ENCODE measurements at places on chromosomes 16 and 17.

- DNase-seq: no peak
Observed at GRCh38 chr17:60615840-60616239, 15.8 kb downstream of the PPM1D start.

DNA sequence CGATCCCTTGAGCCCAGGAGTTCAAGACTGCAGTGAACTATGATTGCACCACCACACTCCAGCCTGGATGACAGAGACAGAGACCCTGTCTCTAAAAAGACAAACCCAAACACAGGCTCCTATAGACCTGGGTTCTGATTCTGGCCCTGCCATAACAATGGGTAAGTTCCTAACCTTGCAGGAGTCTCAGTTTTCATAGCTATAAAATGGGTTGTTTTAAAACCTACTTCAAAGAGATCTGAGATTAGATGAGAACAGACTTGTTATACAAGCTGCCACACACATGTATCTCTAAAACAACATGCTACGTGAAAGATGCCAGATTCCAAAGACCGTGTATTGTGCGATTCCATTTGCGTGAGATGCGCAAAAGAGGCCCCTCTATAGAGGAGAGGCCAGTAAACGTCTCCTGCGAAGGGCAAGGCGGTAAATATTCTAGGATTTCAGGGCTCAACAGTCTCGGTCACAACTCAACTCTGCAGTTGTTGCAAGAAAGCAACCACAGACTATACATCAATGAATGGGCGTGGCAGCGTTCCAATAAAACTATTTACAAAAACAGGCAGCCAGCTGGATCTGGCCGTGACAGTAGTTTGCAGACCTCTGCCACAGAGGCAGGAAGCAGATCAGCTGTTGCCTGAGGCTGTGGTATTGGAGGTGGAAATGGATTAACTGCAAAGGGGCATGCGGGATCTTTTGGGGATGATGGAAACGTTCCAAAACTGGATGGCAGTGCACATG, 5.9 kb downstream of the CORO7 start:
- no peak for DNase-seq

GRCh38 chr16:19356024-19356952, 61.4 kb upstream of the TMC5 start:
- DNase-seq: no peak

DNA sequence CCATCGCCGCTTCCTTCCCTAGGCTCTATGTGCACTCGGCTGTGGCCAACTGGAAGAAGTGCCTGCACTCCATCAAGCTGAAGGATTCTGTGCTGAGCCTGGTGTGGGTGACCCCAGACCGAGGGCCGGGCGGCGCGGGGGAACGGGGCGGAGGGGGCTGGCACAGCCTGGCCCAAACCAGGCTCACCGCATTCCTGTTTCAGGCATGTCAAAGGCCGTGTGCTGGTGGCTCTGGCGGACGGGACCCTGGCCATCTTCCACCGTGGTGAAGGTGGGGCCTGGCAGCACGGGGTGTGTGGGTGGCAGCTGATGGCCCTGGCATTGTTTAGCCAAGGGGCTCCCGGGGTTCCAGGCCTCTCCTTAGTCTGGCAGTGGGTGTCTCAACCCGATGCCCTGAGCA, 4.6 kb downstream of the NME3 start:
- no peak for DNase-seq

- DNase-seq: peak; percentile 30
Observed at GRCh38 chr17:67818110-67819002, 6.9 kb upstream of the BPTF start.

DNA sequence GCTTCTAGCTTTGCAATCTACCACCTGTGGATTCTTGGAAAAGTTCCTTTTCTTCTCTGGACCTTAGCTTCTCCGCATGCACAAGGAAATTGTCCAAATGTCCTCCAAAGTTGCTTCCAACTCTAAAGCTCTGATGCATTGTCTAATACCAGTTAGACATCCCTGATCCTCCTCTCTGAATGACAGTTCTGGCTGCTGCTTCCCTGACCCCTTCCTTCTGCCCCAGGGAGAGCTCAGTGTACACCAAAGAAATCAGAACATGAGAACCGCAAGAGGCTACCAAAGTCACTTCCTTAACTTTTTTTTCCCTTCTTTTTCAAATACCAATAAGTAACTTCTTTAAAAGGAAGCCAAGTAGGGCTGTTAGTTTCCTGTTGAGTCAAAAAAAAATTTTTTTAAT, 79.7 kb upstream of the CES5A start:
- no peak for DNase-seq

GRCh38 chr17:40445751-40446468, 2.7 kb downstream of the IGFBP4 start:
- DNase-seq: no peak

GRCh38 chr16:85690469-85691064, 1.8 kb upstream of the GINS2 start:
- no peak for DNase-seq

Measured in GM19239 (cell line).